CD4-positive, alpha-beta T cell treated with Interleukin-21 for 1 hour (primary cell): ENCODE measurements at places on chromosomes 11 and 22.
A peak's percentile ranks its signal among the peaks of the same experiment; 100 is the strongest.

GRCh38 chr11:70290361-70291065 lies 20.0 kb downstream of the PPFIA1 start:
- no peak for DNase-seq

- DNase-seq: no peak
Observed at GRCh38 chr11:38460896-38461295, 1862.9 kb upstream of the RAG2 start.

DNA sequence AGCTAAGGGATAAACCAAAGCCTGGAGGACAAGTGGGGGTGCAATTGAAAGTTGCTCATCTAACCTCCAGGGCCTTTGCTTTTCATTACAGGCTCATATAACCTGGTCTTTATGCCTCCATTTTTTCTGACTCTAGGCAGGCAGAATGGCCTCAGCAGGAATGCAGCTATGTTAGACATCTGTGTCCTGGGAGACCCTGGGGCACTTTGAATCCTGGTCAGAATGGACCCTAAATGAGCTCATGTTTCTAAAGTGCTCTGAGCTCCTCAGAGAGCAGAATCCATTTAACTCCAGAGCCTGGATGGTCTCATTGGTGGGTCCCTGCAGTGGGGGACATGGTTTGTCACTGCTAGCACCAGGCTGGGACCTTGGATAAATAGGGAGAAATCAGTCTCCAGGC lies 177.3 kb downstream of the KIRREL3 start:
- DNase-seq: no peak

DNA sequence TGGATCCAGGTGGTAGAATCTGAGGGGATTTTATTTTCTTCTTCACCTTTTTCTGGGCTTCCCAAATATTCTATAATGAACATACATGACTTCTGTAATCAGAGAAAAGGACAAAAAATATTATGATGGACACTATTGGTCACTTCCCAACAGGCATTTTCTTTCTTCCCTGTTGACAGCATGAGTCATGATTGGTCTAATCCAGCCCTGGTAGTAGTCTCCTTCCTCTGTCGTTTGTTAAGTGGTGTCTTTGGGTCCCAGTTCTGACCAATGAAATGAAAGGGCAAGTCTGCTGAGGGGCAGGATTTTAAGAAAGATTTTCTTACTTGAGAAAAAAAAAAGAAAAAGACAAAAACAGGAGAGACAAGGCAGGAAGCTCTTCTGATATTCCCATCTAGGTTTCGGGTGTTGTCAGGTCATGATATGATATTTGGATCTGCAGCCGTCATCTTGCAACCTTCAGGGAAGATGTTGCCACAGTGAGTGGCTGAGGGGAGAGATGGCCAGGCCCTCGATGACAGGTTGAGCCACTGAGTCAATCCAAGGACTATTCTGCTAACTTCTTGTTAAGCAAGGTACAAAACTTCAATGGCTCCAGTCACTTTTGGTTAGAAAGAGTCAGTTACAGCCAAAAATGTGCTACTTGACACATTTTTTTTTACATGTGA lies 23.3 kb upstream of the PLEKHB1 start:
- no peak for DNase-seq

GRCh38 chr11:14522801-14523200 lies 2.6 kb upstream of the PSMA1 start:
- DNase-seq: no peak

- DNase-seq: no peak
Observed at GRCh38 chr11:19055016-19055415, 5.5 kb downstream of the MRGPRX2 start.

GRCh38 chr11:78031629-78032028 lies 8.6 kb upstream of the KCTD14 start:
- no peak for DNase-seq

DNA sequence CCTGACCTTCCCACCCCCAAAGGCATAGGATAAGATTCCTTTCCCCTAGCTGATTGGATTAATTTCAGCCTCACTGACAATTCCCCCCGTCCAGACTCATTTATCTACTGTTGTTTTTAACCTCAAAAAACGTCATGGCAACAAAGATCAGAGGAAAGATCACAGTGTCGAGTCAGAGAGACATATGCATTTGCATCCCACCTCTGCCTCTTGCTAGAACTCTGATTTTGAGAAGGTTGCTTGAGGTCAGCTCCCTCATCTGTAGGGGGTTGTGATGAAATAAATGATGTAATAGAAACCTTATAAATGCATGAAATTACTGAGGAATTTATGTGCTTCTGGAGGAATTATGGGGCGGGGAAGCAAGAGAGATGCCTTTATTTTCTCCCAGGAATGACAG lies 53.3 kb upstream of the SYN3 start:
- no peak for DNase-seq

GRCh38 chr22:33806191-33806590 lies 114.1 kb downstream of the LARGE1 start:
- DNase-seq: no peak

DNA sequence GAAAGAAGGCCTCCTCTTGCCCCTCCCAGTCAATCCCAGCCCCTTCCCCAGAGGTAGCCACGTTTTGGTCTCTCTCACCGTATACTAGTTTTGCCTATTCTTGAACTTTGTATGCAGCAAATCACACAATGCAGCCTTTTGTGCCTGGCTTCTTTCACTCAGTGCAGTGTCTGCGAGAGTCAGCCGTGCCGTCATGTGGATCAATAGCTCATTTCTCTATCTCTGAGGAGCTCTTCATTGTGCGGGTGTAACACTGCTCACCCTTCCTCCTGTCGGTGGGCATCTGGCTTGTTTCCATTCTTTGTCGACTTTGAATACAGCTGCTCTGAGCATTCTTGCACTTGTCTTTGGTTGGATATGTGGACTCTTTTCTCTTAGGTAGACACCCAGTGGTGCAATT lies 146.5 kb downstream of the CACNA1I start:
- DNase-seq: no peak

DNA sequence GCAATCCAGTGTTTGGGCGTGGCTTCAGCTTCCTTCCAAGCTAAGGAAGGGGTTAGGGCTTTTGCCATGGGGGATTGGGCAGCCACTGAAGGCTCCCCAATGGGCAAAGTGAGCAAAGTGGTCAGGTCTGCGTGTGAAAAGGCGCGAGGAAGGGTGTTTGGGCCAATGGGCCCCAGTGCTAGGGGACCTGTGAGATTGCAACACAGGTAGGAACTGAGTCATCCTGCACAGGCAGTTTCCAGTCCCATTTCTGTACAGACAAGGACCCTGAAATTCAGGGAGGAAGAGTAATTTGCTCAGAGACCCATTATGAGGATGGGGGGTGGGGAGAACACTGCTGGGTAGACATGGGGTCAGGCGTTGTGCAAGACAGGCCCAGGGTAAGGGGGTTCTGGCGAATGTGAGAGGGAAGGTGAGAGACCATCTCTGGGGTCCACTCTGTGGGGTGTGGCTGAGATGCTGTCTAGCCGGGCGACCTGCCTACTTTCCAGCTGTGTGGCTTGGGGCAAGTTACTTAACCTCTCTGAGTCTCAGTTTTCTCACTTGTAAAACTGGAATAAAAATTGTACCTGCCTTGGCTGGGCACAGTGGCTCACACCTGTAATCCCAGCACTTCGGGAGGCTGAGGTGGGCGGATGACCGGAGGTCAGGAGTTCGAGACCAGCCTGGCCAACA lies 7.3 kb downstream of the CCDC88B start:
- no peak for DNase-seq

DNA sequence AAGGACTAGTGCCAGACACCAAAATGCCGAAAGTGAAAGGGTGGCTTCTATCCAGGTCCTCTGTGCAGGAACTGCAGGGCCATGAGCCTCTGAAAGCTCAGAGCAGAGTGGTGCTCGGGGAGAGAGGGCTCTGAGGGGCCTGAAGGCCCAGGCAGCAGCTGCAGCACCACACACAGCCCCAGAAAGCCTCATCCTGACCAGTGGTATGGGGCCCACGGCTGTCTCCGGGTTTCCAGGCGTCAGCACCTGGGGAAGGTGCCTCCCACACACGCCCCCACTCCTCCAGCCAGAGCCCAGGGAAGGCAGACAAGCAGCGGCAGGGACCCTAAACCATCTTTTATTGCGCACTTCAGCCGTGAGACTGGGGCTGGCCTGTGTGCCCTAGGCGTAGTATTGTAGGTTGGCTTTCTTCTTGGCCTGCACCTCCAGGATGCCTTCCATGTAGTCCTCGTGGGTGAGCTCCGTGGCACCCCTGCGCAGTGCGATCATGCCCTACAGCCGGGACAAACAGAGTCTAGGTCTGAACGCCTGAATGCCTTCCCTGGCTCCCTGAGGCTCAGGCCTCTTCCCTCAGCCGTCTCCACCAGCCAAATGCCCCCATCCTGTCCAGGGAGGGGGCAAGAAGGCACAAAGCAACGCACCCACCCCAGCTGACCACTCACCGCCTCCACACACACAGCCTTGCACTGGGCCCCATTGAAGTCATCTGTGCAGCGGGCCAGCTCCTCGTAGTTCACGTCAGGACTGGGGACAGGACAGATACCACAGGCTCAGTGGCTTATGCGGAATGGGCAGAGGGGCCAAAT lies 7.6 kb downstream of the PSMC3 start:
- DNase-seq: no peak

DNA sequence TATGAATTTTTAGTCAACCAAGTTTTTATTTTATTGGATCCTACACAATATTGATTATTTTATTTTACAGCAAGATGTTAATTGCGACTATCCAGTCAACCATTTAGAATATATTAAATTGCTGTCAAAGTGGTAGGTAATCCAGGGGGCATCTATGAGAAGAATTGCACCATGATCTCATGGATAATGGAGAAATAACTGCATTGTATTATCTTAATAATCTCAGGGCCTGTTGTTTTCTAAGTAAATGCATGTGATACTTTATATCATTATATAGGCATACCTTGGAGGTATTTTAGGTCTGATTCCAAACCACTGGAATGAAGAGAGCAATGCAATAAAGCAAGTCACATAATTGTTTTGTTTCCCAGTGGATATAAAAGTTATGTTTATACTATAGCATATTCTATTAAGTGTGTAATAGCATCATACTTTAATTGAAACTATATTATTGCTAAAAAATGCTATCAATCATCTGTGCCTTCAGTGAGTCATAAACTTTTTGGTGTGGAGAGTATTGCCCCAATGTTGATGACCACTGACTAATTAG lies 595.4 kb upstream of the CHORDC1 start:
- DNase-seq: no peak

GRCh38 chr11:122784325-122784955 lies 53.9 kb upstream of the CRTAM start:
- DNase-seq: no peak

DNA sequence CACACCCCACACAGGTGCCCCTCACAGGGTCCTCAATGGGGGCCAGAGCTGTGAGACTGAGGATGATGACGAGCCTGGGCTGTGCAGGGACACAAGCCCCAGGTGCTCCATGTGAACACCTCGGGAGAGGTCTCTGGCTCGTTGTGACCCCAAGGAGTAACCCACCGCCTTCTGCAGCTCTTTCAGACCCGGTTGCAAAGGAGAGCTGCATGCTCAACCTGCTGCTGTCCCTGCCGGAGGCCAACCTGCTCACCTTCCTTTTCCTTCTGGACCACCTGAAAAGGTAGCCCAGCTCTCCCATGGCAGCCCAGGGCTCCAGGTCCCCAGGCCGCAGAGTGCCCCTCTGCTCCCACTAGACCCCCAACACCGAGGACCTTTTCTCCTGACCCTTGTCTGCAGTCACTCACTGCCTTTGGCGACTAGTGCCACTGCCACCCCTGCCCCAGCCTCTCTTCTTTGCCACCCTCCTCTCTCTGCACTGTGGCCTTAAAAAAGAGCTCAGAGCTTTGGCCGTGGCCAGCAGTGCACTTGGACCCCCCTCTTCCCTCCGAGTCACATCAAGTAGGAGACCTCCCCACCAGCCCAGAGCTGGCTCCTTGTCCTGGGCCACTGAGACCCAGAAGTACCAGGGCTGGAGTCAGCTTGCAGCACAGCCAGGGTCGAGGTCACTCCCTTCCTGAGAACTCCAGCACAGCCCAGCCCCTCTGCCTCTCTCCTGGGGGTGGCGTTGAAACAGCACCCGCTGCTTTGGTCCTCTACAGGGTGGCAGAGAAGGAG lies 133.7 kb downstream of the BCR start:
- no peak for DNase-seq

DNA sequence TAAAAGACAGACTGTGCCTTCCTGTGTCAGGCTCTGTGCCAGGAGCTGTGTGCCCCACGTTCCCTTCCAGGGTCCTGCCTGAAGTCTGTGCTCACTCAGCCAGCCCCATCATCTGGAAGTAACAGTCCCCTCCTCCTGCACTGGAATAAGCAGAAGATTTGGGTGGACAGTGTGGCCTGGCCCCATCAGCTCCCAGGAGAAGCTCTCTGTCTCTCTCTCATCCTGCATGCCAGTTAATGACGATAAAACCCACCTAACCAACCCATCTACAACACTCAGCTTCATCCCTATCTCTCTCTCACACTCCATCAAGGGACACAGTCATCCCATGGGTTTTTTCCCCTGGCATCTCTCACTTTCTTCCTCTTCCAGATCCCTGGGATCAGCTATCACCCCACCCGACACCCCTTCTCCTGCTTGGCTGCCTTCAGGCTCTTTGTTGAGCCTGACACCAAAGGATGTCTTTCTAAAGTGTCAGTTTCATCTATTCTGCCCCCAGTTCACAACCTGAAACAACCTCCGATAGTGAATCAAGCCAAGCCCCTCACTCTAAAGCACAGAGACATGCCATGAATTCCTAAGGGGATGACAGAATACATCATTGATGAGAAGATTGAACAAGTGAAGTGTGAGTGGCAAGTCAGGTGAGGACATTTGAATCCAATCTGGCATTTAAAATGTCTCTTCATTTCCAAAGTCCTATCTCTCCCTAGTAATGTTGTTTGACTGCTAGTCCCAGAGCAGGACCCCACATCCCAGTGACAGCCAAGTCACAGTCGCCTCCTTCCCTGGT lies 91.4 kb upstream of the TOP3B start:
- no peak for DNase-seq

GRCh38 chr11:102430158-102430836 lies 22.3 kb downstream of the TMEM123 start:
- no peak for DNase-seq

- DNase-seq: no peak
Observed at GRCh38 chr11:62360685-62361084, 23.4 kb downstream of the ASRGL1 start.

GRCh38 chr11:127308291-127308690 lies 307.7 kb upstream of the KIRREL3 start:
- DNase-seq: no peak

- no peak for DNase-seq
Observed at GRCh38 chr22:23121424-23121823, 20.4 kb downstream of the RSPH14 start.

- DNase-seq: no peak
Observed at GRCh38 chr11:10351435-10351764, 46.5 kb downstream of the ADM start.

GRCh38 chr22:48647606-48648515 lies 1179.8 kb downstream of the BRD1 start:
- DNase-seq: no peak

GRCh38 chr22:44191036-44191454 lies 10.3 kb downstream of the PARVG start:
- peak; percentile 25 for DNase-seq

GRCh38 chr11:1827095-1827813 lies 7.5 kb upstream of the SYT8 start:
- no peak for DNase-seq
